ENCODE measurements at places on chromosomes 6 and 20.

DNA sequence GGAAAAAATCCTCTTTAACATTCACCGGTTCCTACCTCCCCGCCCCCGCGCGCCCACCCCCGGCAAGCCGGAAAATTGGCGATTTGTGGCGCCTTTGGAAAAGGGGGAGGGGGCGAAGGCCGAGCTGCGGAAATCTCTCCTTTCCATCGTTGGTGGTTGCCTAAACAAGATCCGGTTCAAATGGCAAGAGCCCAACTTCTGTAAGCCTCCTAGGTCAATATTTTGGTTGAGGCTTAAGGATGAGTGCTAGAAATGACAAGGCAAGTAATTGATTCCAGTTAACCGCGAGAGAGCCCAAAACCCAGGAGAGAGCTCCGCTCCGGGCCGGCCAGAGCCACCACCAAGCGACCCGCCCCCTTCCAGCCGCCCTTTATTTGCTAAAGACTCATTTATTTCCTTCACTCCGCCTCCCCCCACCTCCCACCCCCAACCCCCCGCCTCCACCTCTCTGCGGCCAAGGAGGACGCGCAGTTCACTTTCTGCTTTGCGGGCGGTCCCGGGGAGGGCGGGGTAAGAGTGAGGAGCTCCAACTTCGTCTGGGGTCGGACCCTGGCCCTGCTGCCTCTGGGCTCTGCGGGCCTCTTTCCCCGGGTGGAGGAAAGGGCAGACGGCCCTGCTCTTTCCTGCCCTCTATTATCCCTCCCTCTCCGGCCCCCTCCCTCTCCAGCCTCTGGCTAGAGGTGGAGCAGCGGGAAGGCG lies 838 bp upstream of the NKX2-2 start:
- DNase-seq, result no peak

- DNase-seq, result no peak
Measured at GRCh38 chr6:88238901-88239300, 72.8 kb upstream of the CNR1 start.

- DNase-seq, result no peak
Measured at GRCh38 chr20:60869625-60870024, 382.4 kb upstream of the CDH4 start.

- DNase-seq, result no peak
Measured at GRCh38 chr6:88004707-88005106, 42.9 kb upstream of the SPACA1 start.

GRCh38 chr6:90131125-90131524 lies 165.5 kb downstream of the BACH2 start:
- DNase-seq, result no peak

GRCh38 chr20:19709635-19710335 lies 48.3 kb upstream of the RIN2 start:
- DNase-seq, result no peak

- DNase-seq, result no peak
Measured at GRCh38 chr20:19921284-19921793, 95.8 kb upstream of the NAA20 start.

GRCh38 chr20:35134880-35135279 lies 12.3 kb downstream of the EDEM2 start:
- no peak for DNase-seq

- no peak for DNase-seq
Measured at GRCh38 chr6:91879386-91879995, 1292.6 kb upstream of the MAP3K7 start.

DNA sequence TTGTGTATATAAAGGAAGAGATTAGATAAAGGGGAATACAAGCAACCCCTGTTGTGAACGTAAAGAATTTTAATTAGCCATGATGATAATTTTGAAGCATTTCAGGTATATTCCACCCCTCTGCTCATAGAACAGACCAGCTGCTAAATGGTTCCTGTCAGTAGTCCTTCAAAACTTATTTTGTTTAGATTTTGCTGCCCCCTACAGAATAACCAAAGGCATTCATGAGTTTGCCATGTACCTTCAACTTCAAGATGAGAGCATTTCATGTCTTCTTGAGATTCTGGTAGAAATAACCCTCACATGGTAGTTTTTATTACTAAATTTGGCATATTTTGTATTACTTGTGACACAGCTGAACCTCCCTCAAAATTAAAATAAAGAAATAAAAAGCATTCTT lies 1586.7 kb downstream of the HACE1 start:
- DNase-seq, result no peak

DNA sequence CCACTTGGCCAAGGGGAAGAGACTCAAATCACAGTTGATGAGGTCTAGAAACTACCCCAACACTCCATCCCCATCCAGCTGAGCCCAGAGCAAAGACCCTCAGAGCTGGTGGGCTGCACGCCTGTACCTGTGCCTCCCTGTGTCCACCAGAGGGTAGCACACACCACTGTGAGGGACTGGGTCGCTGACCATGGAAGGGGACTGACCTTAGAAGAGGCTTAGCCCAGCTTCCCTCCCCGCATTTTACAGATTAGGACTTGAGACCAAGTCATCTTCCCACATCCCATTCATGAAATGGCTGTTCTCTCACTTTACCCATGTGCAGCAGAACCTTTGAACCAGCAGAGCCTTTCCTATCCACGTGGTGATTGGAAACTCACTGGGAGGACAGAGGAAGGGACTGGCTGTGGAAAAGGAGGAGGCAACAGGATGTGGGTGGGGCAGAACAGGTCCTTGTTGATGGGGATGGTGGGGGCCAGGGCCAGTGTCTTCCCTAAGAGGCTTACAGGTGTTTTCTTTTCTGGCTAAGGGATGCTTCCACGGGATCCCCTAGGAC lies 44.3 kb downstream of the CPXM1 start:
- no peak for DNase-seq

DNA sequence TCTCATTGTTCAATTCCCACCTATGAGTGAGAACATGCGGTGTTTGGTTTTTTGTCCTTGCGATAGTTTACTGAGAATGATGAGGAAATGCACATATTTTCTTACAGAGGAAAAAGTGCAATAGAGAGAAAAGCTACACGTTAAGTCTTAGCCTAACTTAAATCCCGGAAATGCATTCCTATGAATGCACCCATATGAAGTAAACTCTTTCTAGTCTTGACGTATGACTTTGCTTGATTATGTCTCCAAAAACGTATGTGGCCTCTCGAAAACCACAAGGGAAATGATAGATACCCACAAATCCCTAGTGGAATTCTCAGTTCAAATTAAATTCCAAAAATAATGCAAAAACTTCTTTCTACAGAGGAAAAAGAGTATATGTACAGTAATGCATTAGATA lies 90.7 kb upstream of the SASH1 start:
- no peak for DNase-seq

- DNase-seq, result no peak
Measured at GRCh38 chr6:64803470-64804166, 903.4 kb downstream of the EYS start.

- DNase-seq, result no peak
Measured at GRCh38 chr6:39684790-39685488, 40.3 kb downstream of the KIF6 start.

DNA sequence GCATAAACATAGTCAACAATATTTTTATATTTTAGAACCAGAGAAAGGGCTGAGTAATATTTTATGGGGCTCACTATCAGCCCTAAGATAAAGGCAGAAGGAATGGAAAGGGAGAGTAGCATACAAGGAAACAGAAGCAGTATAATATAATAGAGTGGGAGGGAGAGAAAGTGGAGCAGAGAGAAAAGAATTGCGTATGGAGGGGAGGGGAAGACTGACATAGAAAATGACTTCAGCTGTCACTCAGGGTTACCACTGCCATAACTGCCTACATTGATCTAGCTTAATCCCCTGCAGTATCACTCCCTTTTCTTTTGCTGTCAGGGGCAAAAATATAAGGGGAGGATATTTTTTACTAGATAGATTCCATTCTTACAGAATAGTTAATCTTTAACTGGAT lies 1133.5 kb upstream of the MAP3K7 start:
- no peak for DNase-seq

- peak; percentile 57 for DNase-seq
Measured at GRCh38 chr6:90285611-90286381, 10.8 kb downstream of the BACH2 start.

- no peak for DNase-seq
Measured at GRCh38 chr6:75524322-75524972, 30.8 kb upstream of the FILIP1 start.

DNA sequence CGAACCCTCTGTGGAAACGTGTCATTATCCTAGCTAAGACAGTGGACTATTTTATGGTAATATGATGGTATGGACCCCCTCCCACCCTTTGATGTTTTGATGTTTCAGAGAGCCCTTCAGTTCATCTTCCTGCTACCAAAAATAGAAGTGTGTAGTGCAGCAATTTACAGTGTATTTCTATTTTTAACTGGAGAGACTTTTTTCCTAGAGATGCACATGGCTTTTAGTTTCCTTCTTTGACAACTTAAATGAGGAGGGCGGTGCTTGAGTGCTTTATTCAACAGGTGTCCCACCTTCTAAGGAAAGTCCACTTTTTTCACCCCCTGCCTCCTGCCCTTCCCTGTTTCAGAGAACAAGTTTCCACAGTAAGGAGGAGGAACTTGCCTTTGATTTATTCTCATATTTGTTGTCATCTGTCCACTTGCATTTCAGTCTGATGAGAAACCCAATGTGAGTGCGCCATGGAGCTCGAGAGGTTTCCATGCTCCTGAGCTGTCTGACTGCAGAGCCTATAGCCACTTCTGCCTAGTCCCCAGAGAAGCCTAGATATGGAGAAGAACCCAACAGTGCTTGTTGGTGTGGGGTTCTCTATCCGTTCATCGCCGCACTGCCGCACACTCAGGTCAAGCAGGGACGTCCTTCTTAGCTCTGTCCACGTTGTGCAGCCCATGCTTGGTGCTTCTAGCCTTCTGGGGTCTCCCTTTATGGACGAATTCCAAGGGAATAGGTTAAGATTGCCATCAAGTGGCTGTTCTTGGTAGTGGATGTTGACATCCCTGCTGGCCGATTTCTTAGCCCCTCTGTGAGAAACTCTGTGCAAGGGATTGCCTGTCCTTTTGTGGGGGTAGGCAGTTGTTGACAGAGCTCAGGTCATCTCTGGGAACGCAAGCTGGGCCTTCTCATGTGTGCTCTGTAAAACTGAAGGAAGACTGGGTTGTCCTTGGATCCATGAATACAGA lies 144.2 kb downstream of the JARID2 start:
- DNase-seq, result no peak

DNA sequence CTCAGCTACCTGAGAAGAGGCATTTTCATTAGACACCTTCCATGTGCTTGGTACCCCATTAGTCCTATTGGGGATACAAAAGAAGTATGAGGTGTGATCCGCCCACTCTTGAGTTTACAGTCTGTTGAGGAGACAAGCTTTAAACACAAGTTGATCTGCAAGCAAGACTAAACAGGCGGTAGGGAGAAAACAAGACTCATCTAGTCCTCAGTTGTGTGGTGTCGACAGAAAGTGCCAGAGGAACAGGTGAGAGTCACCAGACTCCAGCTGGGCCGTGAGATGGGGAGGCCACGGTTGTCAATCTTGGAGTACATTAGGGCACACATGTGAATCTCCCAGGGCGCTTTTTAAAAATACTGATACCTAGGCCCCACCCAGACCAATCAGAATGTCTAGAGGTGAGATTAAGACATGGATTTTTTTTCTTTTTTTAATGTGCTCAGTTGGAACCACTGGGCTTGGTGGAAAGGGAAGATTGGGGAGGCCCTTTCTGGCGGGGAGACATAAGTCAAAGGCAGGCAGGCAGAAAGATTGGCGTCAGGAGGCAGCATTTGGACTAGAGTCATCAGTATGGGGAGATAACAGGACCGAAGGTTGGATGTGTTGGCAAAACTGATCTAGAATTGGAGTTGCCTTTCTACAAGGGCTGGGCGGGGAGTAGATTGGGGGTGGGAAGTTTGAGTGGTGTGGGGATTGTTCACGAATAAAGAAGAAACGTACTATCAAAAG lies 10.4 kb downstream of the E2F3 start:
- no peak for DNase-seq

DNA sequence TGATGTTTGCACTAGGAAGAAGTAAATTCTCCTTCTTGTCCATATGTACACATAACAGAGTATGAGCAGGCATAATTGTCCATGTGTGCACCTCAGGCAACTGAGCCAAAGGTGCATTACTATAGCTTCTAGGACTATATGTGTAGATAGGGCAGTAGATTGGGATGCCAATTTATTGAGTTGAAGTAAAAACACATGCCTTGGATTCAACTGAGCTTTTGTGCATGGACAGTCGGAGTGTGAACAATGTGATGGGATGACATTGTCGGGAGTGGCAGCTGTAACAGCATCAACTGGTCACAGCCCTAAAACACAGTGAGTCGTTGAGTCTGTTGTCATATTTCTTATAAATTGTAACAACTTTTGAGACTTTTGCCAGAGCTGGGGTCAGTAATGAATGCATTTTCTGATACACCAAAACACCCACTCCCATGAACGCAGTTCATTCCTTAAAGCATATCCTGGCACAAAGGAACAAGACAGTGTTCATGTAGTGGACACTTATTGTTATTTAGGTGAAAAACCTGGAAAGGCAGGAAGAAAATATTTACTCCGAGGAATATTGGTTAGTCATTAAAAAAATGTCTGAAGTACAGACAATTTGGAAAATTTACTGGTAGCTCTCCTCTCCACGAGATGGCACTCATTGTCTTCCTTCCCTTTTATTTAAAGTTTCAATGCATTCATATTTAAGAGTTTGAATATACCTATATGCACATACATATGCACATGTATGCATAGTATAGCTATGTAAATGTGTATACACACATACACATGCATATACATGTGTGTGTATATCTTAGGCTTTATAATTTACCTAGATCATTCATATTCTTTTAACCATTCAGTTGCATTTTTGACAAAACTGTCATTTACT lies 302.0 kb upstream of the STXBP5 start:
- no peak for DNase-seq

- no peak for DNase-seq
Measured at GRCh38 chr6:56241124-56241802, 6.1 kb downstream of the COL21A1 start.

- DNase-seq, result no peak
Measured at GRCh38 chr20:62631336-62632308, 10.7 kb upstream of the SLCO4A1 start.

GRCh38 chr6:152338335-152339125 lies 298.6 kb downstream of the SYNE1 start:
- DNase-seq, result peak; percentile 37

GRCh38 chr20:34299556-34300255 lies 3.4 kb downstream of the AHCY start:
- DNase-seq, result no peak

- no peak for DNase-seq
Measured at GRCh38 chr6:107821591-107821990, 2.5 kb downstream of the SCML4 start.

GRCh38 chr6:3617681-3618311 lies 133.7 kb downstream of the PXDC1 start:
- no peak for DNase-seq

DNA sequence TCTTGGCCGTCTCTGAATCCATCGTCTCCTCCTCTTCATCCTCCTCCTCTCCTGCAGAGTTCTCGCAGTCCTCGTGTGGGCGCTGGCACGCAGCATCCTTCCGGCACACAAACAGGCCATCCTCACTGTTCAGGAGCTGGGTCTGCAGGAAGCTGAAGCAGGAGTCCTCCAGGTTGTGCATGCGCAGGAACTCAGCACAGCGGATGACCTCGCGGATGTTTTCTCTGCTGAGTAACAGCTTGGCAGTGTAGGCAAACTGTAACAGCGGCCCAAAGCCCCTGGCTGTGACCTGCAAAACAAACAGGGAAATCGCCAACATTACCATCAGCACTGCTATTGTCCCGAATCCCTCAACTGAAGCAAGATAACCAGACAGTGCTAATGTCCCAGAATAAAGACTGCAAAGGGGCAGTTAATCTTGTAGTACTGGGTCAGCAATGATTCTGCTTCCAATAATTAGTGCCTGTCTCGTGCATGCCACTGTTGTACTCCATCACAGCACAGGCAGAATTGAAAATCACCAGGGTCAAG lies 57.4 kb downstream of the GJA10 start:
- DNase-seq, result no peak
